Gastroesophageal sphincter (tissue), 4 donors: ENCODE measurements at places on chromosomes 5 and 9. TPM values are rescaled to one million over a fixed set of nuclear protein-coding genes. Genes with fewer than 3 reads are reported as not detected.
A peak's percentile ranks its signal among the peaks of the same experiment; 100 is the strongest.

Gene LCN2
- 222 TPM for total RNA-seq

Gene GLIPR2
- total RNA-seq = 76.8 TPM

Gene NR5A1
- total RNA-seq = not detected

Gene PCDHB15
- 4.4 TPM for total RNA-seq

Gene SLC2A6
- 5.7 TPM for total RNA-seq

- no peak for ATAC-seq
Measured at GRCh38 chr5:22621084-22621483, 232.1 kb downstream of the CDH12 start.

GRCh38 chr9:10045598-10045997, 567.2 kb downstream of the PTPRD start:
- no peak for ATAC-seq

DNA sequence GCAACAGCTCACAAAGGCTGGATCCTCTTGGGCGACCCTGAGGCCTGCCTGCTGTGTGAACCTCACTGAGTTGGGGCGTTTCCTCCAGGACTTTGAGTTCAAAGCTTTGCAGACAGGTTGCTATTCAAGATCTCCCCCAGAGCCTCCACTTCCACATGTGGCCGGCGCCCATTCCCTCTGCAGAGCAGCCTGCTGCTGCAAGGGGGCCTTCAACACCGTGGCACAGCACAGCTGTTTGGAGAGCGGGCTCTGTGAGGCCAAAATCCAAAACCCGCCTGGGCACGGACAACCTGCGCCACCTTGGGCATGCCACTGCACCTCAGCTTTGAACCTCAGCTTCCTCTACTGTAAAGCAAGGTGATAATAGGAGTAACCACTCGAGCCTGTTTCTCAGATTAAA, 160.3 kb downstream of the DAB2IP start:
- no peak for ATAC-seq

DNA sequence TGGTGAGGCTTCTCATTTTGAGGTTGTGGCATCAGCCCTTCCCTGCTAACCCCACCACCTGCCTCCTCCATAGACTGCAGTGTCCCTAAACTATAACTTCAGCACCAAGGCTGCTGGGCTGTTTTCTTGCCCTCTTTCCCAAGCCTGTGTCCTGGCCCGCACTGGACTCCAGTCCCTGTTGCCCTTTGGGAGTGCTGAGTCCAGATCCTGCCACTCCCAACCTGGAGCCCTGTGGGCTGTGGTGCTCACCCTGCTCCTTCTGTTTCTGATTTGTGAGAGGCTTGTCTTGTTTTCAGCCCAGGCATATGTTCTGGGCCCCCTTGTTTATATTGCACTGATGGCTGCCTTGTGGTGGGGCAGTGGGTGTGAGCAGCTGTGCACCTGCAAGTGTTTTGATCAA, 39.7 kb upstream of the RNU6ATAC start:
- ATAC-seq = no peak

DNA sequence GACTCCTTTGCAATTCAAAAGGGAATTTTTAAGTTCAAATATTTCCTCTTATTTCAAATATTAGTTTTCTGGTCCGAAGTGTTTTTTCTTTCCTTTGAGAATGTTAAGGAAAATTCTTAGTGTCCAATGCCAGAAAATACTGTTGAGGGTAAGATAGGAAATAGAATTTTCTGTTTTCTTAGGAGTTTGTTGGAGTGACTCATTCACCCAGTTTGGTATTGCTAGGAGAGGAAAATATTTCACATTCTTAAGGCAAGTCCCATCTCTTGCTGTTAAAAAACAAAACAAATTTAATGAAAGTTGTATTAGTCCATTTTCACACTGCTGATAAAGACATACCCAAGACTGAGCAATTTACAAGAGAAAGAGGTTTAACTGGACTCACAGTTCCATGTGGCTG, 349.2 kb upstream of the ADAMTSL1 start:
- ATAC-seq = no peak

DNA sequence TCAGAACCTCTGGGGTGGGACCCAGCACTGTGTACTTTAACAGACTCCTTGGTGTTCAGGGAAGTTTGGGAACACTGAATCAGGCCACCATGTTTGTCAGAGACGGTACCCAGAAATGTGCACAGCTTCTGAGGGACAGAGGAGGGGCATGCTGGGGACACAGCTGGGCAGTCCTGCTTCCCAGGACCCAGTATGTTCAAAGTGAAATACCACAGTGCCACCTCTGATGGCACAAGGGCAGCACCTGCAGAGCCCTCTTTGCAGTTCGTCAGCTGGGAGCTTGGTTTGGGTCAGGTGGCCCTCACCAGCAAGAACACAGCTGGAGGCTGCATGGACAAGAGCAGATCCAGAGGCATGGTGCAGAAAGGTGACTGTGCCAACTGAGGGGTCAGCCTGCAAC, 51.2 kb downstream of the NDST1 start:
- ATAC-seq = no peak

DNA sequence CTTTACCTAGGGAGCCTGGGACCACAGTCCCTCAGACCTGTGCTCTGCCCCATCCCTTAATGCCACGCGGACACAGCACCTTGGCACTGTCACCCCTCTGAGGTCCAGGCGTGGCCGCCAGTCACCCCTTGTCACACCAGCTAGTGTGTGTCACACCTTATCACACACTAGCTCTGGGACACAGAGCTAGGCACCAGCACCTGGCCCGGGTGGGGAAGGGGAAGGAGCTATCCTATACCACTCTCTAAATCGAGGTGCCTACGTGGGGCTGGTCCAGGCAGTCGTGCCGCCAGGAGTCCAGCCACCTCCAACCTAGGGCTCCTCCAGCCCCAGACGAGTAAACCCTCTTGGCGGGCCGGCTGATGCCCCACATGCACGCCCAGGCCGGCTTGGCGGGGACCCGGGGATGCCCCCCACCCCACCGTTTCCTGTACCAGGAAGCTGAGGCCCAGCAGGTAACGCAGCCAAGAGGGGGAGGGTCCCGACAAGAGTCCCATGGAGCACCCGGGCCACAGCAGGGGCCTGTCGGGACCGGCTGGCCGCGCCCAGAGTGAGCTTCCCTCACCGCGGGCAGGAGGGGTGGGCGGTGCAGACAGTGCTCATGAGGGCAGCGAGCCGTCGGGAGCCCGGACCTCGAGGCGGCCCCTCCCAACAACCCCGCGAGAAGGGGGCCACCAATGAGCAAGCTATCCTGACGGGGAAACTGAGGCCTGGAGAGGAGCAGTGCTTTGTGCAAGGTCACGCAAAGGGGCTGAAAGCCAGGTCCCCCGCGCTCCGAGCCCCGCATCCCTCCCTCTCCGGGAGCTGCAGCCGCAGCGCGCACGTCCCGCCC, 550 bp downstream of the CORO2A start:
- no peak for ATAC-seq

DNA sequence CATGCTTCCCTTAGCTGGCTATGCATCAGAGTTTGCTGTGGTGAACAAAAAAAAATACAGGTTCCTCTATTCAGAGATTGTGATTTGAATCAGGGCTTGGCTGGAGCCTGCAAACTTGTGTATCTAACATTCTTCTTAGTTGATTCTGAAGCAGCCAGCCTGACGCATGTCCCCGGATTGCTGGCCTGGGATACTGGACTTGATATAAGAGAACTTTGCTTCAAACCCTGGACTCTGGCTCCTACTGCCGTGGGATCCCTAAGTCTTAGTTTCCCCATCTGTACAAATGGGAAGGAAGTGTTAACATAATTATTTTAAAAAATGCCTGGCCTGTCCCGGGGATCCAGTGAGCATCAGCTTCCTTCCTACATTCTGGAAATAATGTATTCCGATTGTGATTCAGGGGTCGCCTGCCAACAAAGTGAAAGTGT, 292.8 kb downstream of the ARHGEF28 start:
- no peak for ATAC-seq

- no peak for ATAC-seq
Measured at GRCh38 chr9:107938801-107939386, 449.3 kb upstream of the KLF4 start.

DNA sequence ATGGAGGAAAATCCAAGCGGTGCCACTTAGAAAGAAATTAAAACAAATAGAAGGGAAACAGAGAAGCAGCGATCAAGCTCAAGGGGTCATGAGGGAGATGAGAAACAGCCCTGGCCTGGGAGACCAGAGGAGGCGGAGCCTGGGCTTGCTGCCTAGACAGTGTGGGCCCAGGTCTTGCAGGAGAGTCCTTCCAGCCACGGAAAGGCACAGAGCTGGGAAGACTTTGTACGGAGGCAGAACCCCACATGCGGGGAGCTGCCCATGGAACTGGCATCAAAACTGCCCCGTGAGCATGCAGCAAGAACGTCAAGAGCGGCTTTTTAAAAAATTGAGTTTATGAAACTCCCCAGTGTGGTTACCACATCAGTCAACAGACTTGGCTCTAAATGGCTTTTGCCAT, 119.4 kb downstream of the IRX1 start:
- ATAC-seq = peak; percentile 39

GRCh38 chr9:85339338-85339737, 402.4 kb downstream of the AGTPBP1 start:
- no peak for ATAC-seq
